Prostate gland (tissue), 2 donors: ENCODE measurements at places on chromosomes 2 and 18. TPM values are rescaled to one million over a fixed set of nuclear protein-coding genes. Genes with fewer than 3 reads are reported as not detected.

DNA sequence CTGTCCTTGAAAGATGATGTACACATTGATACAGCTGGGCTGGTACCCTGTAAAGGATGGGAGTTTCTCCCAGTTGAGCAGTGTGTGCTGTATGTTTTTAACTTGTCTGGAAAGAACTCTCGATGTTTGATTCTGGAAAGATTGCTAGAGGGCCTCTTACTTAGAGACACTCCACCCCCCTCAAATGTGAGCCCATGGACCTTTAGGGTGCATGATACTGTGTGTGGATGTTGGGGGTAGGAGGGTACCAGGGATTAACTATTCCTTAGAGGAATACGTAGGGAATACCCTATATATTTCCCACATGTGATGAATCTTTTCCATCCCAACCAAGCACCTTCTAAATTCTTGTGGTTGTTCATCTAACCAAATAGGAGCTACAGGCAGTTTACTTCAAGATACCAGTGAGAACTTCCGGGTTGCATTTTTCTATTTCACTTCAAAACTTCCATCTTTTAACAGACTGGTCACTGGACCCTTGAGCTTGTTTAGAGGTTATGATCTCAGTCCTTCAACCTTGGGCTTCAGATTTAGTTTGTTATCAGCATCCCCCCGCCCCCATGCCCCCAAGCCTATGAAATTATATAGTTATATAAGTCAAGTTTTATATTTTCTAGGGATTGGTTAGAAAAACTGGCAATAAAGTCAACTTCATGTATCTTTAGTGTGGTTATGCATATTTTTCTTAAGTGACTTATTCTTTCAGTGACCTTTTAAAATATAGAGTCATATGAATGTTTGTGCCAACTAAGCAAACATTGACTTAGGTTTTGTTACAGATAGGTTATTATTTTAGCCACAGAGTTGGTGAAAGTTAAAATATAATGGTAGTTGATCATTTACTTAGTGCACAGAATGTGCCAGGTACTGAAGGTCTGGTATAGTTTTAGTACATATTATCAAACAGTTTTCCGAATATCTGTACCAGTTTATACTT is 18.2 kb downstream of the AFTPH start:
- H3K36me3 ChIP-seq = no peaks in the 10 kb centered on the region
- H3K4me3 ChIP-seq = no peak overlapping the region
- H3K4me1 ChIP-seq = no peaks in the 10 kb centered on the region
- DNase-seq = no peak

DNA sequence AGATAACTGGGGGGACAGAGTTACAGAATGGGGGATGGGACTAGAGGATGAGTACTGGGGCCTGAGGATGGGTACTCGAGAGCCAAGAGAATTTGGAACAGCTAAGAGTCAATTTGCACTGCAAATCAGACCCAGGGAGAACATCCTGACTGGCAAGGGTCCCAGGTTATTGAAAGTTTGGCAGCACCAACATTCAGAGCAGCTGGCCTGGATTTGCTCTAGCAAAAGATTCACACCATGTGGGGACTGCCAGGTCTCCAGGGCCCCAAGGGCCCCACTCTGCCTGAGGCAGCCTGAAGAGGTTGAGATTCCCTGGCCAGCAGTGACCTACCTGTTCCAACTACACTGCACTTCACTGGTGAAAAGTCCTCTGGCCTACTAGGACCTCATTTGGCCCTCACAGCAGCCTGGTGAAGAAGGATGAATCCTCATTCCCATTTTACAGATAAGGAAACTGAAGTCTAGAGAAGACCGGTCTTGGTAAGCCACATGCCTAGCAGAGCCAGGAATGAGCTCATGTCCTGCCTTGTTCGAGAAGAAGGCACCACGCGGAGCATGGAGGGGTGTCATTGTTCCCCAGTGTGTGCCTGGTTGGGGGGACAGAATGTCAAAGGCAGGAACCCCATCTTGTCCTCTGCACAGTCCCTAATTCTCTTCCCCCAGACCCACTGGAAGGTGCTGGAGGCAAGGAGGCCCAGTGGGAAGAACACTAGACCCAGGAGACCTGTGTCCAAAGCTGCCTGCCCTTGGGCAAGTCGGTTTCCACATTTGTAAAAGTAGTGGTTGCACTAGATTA is 258.6 kb downstream of the TNS1 start:
- H3K27me3 ChIP-seq = no peaks in the 10 kb centered on the region
- H3K4me3 ChIP-seq = no peak overlapping the region
- DNase-seq = peak; percentile 0
- H3K27ac ChIP-seq = no peak overlapping the region

- no peak for DNase-seq
- H3K27ac ChIP-seq = no peak overlapping the region
- H3K36me3 ChIP-seq = no peaks in the 10 kb centered on the region
Observed at GRCh38 chr18:2410688-2411087, 160.6 kb downstream of the METTL4 start.

- no peak overlapping the region for H3K4me3 ChIP-seq
- no peak for DNase-seq
- H3K27me3 ChIP-seq = no peaks in the 10 kb centered on the region
- peak overlapping the region; percentile 50 for H3K27ac ChIP-seq
- H3K4me1 ChIP-seq = no peaks in the 10 kb centered on the region
- no peaks in the 10 kb centered on the region for H3K36me3 ChIP-seq
Observed at GRCh38 chr18:76708071-76708721, 114.2 kb upstream of the ZNF236 start.

- H3K4me1 ChIP-seq = no peaks in the 10 kb centered on the region
- no peak overlapping the region for H3K4me3 ChIP-seq
- peak; percentile 36 for DNase-seq
- no peaks in the 10 kb centered on the region for H3K27me3 ChIP-seq
Observed at GRCh38 chr2:71000780-71001591, 6.3 kb upstream of the TEX261 start.

DNA sequence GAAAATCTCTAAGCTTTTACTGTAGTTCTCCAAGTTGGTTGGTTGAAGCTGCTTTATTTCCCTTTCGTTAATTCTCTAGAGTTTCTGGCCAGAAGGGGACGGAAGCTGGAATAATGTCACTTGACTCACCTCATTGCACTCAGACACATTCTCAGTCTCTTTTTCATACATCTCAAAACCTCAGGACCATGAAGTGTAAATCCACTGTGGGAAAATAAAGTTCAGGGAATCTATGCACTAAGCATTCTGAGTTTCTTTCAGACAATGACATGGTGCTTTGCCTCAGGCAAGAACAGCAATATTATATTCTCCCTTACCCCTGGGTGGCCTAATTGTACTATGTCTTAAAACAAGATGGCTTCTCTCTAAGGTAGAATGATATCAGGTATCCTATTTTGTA is 167.8 kb downstream of the PRPF40A start:
- no peak overlapping the region for H3K27ac ChIP-seq
- H3K36me3 ChIP-seq = no peaks in the 10 kb centered on the region
- H3K27me3 ChIP-seq = no peaks in the 10 kb centered on the region
- DNase-seq = no peak

DNA sequence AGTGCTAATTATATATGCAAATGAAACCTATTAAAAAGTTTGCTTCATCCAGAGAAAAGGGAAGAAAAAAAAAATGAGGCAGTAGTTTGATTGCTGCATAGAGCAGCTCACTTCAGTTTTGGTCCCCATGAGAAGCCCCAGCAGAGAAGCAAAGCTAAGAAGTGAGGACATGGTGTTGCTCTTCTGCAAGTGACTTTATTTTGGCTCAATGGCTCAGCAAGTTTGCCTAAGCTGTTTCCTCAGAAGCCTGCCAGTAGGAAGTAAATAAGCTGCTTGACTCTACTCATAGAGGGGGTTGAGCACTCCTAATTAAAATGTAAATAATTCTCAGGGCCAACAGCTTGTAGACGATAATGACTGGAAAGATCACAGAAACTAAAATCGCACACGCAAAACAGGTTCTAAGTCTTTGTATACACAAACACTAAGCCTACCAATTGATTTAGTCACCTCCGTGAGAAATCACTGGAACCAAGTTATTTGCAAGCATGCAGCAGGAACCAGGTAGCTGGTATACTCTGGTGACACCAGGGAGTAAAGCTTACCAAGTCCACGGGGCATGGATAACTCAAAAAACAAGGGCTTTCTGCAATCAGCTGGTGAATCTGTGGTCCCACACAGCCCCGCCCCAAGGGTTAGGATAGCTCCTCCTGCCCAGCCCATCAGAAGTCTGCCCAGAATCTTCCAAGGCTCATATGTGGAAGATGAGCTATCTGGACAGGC is 39.7 kb upstream of the NABP1 start:
- H3K4me3 ChIP-seq = no peak overlapping the region
- H3K36me3 ChIP-seq = no peaks in the 10 kb centered on the region
- DNase-seq = no peak
- H3K27ac ChIP-seq = no peak overlapping the region

- H3K36me3 ChIP-seq = no peaks in the 10 kb centered on the region
- H3K27me3 ChIP-seq = no peaks in the 10 kb centered on the region
- no peak for DNase-seq
- H3K4me1 ChIP-seq = no peaks in the 10 kb centered on the region
- no peak overlapping the region for H3K4me3 ChIP-seq
Observed at GRCh38 chr18:60339018-60339417, 33.6 kb downstream of the MC4R start.

GRCh38 chr18:42005782-42006181 is 50.7 kb downstream of the PIK3C3 start:
- no peak for DNase-seq
- no peaks in the 10 kb centered on the region for H3K27me3 ChIP-seq
- no peak overlapping the region for H3K27ac ChIP-seq
- no peaks in the 10 kb centered on the region for H3K36me3 ChIP-seq
- no peaks in the 10 kb centered on the region for H3K4me1 ChIP-seq
- no peak overlapping the region for H3K4me3 ChIP-seq

DNA sequence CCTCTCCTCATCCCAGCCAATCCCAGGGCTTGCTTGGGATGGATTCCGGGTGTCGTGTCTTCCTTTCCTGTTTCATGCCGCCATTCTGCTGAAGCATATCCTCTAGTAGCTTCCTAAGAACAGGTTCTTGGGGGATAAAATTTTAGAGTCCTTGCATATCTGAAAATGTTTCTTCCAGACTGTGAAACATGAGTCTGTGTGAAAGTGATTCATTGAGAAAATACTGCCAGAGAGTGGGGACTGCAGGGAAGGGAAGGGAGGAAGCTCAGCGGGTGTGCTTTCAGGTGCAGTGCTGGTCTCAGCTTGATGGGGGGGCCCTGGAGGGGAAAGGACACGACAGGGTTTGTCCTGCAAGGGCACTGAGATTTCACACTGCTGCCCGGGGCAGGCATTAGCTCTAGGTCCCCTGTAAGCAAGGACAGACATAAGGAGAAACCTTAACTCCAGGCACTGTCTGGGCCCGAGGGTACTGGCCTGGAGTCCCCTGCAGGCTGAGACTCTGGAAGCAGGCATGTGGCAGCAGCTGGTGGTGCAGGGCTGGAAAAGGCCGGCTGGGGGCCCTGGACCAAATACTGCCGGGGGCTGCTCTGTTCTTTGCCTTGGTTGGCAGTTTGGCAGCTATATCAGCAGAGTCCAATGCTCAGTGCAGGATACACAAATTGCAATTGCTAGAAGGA is 97.6 kb upstream of the HS6ST1 start:
- H3K27ac ChIP-seq = no peak overlapping the region
- H3K4me3 ChIP-seq = no peak overlapping the region
- H3K36me3 ChIP-seq = no peaks in the 10 kb centered on the region
- DNase-seq = no peak
- no peaks in the 10 kb centered on the region for H3K27me3 ChIP-seq

GRCh38 chr2:96934831-96935540 is 51.4 kb downstream of the FAM178B start:
- no peak for DNase-seq
- no peaks in the 10 kb centered on the region for H3K36me3 ChIP-seq
- no peak overlapping the region for H3K27ac ChIP-seq
- H3K4me1 ChIP-seq = no peaks in the 10 kb centered on the region

GRCh38 chr2:132825601-132826000 is 155.6 kb upstream of the LYPD1 start:
- no peak for DNase-seq
- no peaks in the 10 kb centered on the region for H3K4me1 ChIP-seq
- no peaks in the 10 kb centered on the region for H3K36me3 ChIP-seq
- no peak overlapping the region for H3K27ac ChIP-seq

DNA sequence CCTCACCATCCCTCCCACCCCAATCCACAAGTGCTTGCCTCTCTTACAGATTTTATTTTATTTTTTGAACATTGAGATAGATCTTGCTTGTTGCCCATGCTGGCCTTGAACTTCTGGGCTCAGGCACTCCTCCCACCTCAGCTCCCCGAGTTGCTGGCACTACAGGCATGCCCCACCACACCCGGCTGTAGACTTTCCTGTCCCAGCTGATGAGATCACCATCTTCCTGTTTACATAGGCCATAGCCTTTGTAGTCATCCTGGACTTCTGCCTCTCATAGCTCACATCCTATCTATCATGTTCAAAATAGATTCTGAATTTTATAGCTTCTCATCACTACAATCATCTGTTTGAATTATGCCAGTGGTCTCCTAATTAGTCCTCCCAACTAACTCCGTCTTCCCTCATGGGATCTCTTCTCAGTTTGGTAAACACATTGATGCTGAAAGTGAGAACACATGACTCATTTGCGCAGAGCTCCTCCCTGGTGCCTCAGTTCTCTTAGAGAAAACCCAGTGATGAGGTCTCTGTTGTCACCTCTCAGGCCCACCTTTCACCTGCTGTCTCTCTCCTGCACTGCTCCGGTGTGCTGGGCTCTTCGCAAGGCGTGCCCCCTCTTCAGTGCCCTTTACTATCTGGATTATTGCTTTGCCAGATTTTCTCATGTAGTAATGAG is 243.0 kb downstream of the ZNF407 start:
- H3K36me3 ChIP-seq = no peaks in the 10 kb centered on the region
- no peaks in the 10 kb centered on the region for H3K27me3 ChIP-seq
- no peak for DNase-seq
- H3K27ac ChIP-seq = no peak overlapping the region

- no peaks in the 10 kb centered on the region for H3K4me1 ChIP-seq
- H3K4me3 ChIP-seq = no peak overlapping the region
- H3K27ac ChIP-seq = no peak overlapping the region
Observed at GRCh38 chr2:223148516-223148915, 96.5 kb downstream of the KCNE4 start.

DNA sequence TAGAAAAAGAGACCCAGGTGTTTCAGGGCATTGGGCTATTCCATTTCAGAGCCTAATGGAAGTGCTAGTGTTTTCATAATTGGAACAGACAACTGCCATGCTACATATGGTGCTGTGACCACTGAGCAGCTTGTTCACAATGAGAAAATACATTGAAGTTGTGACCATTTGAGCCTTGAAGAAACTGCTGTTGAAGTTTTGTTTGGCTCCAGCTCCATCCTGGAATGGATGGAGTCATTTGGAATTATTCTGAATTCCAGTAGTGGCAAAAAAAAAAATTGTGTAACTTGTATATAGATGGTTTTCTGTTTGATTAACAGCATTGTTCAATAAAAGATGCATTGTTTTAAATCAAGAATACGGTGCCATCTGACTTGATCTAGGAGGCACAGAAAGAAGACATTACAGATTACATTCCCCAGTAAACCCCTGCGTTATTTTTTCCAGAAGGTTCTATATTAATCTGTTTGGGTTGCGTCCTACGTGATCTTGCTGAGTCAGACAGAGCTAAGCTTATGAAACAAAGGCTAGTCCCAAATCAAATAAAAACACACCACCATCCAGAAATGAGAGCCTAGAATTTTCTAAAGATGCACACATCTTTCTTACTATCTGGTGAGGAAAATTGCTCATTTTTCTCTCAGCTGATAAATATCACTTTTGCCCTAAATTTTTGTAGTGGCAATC is 19.2 kb downstream of the FMNL2 start:
- no peak overlapping the region for H3K4me3 ChIP-seq
- H3K36me3 ChIP-seq = no peaks in the 10 kb centered on the region
- no peak for DNase-seq
- H3K27ac ChIP-seq = no peak overlapping the region

Gene RTP5
- 0.14 TPM for total RNA-seq

Gene PAPOLG
- total RNA-seq = 12.7 TPM

Gene SERPINB12
- total RNA-seq = not detected

Gene STEAP3
- total RNA-seq = 15.3 TPM

Gene KCNG3
- 4.1 TPM for total RNA-seq

Gene FAM228A
- total RNA-seq = 4.8 TPM

Gene IL37
- total RNA-seq = 1.4 TPM

Gene INPP5D
- 11.4 TPM for total RNA-seq
